ENCODE measurements at places on chromosomes 3 and 15.

DNA sequence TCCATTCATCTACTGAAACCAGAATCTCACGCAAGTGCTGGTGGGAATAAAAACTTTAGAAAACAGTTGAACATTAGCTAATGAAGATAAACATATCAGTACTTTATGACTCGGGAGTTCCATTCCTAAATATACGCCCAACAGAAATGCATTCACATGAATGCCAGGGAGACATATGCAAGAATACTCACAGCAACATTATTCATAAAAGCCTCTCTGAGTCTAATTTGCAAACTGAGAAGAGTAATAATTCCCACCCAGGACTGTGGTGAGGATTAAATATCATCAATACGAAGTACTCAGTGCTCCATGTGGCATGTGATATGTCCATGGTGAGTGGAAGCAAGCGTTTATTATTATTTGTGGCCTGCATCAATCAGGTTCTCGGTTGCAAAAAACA is 65.6 kb upstream of the OXTR start:
- DNase-seq: no peak

DNA sequence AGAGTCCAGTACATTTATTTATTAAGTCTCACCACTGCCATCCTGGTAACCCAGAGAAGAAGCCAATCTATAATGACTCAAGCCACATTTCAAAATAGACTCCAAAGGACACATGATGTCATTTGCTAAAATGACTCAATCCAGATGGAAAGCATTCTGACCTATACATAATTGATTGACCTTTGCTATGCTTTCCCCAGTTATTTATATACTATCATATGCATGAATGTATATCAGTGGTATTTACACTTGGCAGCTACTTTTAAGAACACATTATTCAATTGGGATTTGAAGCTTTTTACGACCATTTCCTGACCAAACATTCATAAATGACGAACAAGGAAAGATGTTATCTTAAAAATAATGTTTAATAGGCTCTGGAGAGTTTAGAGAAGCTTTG is 297.2 kb downstream of the FHIT start:
- no peak for DNase-seq

- DNase-seq: peak; percentile 46
These were observed at the start of gene PLCH1 for GRCh38 chr3:155744626-155745324. TSS of gene PLCH1 (minus strand) at chr3:155745071. CDS start at chr3:155704224, 40,847 bp downstream.

- DNase-seq: no peak
These were observed 188.3 kb downstream of the APBA2 start for GRCh38 chr15:29074045-29074444.

DNA sequence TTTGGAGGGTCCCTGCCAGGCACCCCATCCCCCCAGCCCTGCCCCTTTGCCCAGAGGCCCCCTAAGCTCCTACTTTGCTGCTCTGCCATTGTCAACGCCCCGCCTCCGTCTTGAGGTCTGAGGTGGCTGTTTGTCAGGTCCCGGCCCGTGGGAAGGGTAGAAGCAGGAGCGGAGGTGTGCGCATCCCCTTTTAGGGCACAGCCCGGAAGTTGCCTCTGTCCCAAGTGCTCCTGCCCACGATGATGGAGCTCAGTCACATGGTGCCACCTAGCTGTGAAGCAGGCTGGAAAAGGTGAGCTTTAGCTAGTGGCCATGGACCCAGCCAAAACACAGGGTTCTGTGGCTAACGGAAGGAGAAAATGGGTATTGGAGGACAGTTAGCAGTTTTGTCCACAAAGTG is 28.5 kb upstream of the LCTL start:
- DNase-seq: no peak

GRCh38 chr3:65706776-65707568 is 331.7 kb downstream of the MAGI1 start:
- DNase-seq: no peak

GRCh38 chr15:64068133-64068532 is 21.8 kb upstream of the DAPK2 start:
- no peak for DNase-seq

GRCh38 chr15:90344662-90345061 is 7.4 kb upstream of the ZNF774 start:
- no peak for DNase-seq

GRCh38 chr3:138717348-138717747 is 108.8 kb downstream of the FAIM start:
- no peak for DNase-seq

DNA sequence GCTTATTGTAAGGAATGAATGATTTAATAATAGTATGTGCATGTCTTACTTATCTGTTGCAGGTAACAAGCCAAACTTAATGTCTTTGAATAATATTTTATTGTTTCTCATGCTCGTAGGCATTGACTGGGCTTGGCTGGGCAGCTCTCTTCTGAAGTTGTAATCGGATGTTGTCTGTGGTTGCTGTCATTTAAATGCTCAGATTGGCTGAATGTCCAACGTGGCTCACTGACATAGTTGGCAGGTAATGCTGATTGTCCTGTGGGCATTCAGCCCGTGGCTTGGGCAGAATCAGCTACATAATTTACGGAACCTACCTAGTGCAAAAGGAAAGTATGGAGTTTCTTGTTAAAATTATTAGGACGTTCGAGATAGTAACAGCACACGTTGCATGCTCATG is 297.4 kb upstream of the GBE1 start:
- DNase-seq: no peak

DNA sequence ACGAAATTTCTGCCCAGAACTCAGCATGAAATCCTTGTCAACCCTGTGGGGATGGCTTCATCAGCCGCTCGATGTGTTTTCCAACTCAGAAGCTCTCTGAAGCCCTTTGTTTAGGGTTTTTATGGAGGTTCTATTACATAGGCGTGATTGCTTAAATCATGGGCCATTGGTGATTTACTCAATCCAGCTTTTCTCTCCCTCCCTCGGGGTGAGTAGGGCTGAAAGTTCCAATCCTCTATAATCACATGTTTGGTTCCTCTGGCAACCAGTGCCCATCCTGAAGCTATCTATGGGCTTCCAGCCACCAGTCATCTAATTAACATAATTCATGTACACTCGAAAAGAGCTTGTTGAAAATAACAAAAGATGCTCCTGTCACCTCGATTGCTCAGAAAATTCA is 51.6 kb downstream of the GATM start:
- DNase-seq: no peak

DNA sequence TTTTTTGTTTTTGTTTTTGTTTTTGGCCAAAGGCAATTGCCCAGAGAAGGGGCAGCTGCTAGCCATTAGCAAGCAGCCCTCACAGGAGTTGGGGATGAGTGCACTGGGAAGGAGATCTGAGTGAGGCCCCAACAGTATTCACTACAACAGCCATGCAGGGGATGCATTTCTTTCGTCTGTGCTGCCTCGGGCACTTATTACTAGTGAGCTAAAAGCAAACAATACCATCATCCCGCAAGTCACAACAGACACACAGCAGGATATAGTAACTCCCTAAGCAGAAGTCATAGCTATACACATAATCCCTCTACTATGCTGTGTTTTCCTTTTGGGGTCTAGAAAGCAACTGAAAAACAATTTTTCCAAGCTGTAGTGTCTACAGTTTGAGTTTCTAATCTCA is 27.2 kb downstream of the CRTAP start:
- DNase-seq: no peak

- no peak for DNase-seq
These were observed 183.6 kb upstream of the TLE3 start for GRCh38 chr15:70281261-70281810.

Measured in hematopoietic multipotent progenitor cell treated with erythropoietin and hydrocortisone succinate and interleukin-3 and kit ligand, for 8 days (in vitro differentiated cells).